SK-N-MC (cell line): ENCODE measurements at places on chromosomes 7 and 10.

- DNase-seq = no peak
Measured at GRCh38 chr7:31962246-31962645, 108.0 kb downstream of the PDE1C start.

GRCh38 chr7:1738511-1738910, 68.4 kb downstream of the ELFN1 start:
- DNase-seq = no peak

DNA sequence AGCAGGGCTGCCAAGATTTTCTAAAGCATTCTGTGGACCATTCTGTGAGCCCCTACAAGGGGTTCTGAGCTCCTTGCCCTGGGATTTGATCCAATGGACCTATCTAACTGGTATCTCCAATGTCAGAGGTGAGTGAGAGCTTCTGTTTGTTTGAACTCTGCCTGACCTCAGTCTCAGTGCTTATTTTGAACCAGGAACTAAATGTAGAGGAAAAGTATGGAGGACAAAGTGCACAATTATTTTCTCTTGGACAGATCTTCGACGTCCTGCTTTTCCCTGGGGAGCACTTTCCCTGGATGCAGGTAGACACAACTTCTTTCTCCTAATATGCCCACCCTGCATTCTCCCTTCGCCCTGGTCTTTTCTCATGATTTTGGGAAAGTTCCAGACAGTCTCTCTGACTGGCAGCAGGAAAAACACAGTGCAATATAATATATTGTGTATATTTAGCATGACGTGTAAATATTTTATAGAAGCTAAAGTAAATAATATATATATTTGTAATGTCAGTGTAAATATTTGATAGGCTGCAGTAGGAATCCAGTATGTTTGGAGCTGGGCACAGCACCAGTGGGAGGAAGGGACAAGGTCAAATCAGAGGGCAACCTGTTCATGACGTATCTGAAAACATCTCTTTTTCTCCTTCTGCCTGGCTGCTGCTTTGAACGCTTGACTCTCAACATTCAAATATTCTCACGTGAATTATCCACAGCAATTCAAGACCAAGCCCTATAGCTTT, 184.0 kb upstream of the LYZL1 start:
- DNase-seq = no peak

DNA sequence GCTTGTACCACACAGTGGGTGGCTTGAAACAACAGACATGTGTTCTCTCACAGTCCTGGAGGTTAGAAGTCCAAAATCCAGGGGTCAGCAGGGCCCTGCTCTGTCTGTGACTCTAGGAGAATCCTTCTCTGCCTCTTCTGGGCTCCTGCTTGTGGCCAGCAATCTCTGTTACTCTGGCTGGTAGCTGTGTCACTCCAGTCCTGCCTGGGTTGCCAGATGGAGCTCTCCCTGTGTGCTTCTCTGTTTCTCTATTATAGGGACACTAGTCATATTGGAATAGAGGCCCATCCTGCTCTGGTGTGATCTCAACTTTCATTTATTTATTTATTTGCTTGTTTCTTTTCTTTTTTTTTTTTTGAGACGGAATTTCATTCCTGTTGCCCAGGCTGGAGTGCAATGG, 276.6 kb upstream of the GALNT17 start:
- DNase-seq = no peak

DNA sequence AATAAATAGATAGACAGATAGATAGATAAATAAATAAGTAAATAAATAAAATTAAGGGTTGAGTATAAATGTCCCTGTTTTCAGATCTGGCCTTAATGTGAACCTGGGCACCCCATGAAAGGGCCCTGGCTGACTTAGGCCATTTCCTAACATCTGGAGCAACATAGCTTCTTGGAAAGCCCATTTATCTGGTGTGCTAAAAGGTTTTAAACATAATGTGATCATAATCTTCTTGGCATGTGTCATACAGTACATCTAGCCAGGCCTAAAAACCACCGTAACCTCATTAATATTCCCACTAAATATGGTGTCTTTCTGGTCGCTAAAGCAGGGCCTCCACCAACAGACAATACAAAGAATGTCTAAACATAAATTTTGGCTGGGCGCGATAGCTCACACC, 142.8 kb downstream of the BTAF1 start:
- no peak for DNase-seq

DNA sequence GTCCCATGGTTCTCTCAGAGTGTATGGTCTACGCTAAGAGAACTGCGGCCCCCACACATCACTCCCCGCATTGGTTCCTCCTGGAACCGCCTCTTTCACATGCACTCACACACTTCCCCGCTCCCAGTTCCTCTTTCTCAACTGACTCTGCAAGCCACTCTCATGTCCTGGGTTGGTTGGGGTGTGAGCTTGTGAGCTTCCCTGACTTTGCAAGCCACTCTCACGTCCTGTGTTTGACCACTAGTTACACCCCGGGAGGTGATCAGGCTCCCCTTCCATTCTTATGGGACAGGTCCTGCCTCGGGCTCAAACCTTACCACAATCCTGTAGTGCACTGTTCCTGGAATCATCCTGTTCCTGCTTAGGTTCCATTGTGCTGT, 105.0 kb downstream of the TRIM24 start:
- no peak for DNase-seq

GRCh38 chr7:78165854-78166253, 367.3 kb downstream of the PHTF2 start:
- DNase-seq = no peak

DNA sequence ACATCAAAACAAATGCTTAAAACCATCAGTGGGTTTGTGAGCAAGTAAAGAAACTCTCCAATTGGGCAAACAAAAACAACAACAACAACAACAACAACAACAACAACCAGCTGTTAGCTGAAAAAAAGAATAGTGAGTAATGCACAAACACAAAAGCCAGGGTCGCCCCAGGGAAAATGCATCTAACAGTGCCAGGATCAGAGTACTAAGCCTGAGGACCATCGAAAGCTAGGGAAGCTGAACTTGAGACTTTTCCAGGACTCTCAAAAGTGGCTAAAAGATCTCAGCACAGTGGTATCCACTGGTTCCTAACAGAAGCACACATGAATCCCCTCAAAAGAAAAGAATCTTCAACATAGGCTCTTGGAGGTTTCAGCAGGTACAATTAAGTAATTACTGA, 83.3 kb downstream of the CPXM2 start:
- no peak for DNase-seq

- no peak for DNase-seq
Measured at GRCh38 chr7:156962897-156963296, 13.4 kb downstream of the NOM1 start.

- no peak for DNase-seq
Measured at GRCh38 chr10:114485696-114486400, 81.5 kb upstream of the AFAP1L2 start.

GRCh38 chr10:120436439-120437112, 20.5 kb upstream of the PLPP4 start:
- DNase-seq = no peak

- no peak for DNase-seq
Measured at GRCh38 chr10:8424555-8425211, 370.2 kb downstream of the GATA3 start.

- DNase-seq = no peak
Measured at GRCh38 chr7:28685644-28686417, 272.3 kb downstream of the TRIL start.

- DNase-seq = no peak
Measured at GRCh38 chr7:22142572-22142971, 196.9 kb upstream of the CDCA7L start.

GRCh38 chr10:48934672-48935501, 4.8 kb downstream of the LRRC18 start:
- DNase-seq = no peak

GRCh38 chr7:34445653-34446052, 212.4 kb upstream of the NPSR1 start:
- DNase-seq = no peak
